ENCODE measurements at places on chromosomes 1 and 21. TPM values are rescaled to one million over a fixed set of nuclear protein-coding genes. Genes with fewer than 3 reads are reported as not detected.

DNA sequence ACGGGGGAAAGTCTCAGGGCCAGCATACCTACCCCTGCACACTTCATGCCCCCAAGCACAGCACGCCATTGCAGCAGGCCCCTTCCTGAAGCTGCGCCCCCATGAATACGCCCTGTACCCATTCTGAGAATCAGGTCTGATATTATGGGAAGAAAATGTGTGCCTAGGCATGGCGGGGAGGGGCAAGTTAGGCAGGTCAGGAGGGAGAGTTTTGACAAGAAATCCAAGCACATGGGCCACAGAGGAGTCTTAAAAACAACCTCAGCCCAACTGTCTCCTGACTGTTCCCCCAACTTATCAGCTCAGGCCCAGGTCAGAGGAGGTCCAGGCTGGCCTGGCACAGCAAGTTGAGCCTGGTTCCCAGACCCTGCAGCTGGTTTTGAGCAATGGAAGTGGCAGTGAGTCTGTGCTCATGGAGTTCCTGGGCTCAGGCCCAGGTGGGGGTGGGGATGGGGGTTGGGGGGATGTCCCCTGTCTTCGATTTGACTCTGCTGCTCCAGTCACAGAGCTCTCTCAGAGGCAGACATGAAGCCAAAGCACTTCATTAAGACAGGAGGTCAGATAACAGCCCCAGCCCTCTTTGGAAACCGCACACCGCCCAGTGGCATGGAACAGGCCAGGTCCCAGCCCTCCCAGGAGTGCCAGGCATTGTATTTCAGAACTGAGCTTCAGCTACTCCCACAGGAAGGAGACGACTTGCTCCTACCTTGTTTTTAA lies 20.6 kb upstream of the BCAR3 start:
- peak; percentile 64 for DNase-seq

GRCh38 chr1:229758101-229759036 lies 132.3 kb downstream of the URB2 start:
- no peak for DNase-seq

DNA sequence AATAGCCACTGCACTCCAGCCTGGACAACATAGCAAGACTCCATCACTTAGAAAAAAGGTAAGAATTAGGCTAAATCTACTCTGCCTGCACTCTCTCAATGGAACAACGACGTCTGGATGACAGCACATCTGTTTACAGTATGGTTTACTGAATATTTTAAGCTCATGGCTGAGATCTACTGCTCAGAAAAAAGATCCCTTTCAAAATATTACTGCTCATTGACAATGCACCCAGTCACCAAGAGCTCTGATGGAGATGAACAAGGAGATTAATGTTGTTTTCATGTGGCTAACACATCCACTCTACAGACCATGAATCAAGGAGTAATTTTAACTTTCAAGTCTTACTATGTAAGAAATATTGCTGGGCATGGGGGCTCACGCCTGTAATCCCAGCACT lies 58.0 kb downstream of the SLC27A3 start:
- no peak for DNase-seq

Gene VASH2
- 0.50 TPM for polyA plus RNA-seq

Gene GCSAML
- polyA plus RNA-seq: not detected

Gene CZIB
- polyA plus RNA-seq: 63.4 TPM

Gene NPPB
- 1,679 TPM for polyA plus RNA-seq

Gene NDUFS5
- polyA plus RNA-seq: 2,285 TPM
